A549 treated with CpdA at 1 μM for 4 hours (cell line): ENCODE measurements at places on chromosomes 6 and 20. TPM values are rescaled to one million over a fixed set of nuclear protein-coding genes. Genes with fewer than 3 reads are reported as not detected.

Gene OR2H1
- not detected in 5 replicates for total RNA-seq

Gene GPR31
- total RNA-seq = not detected in 5 replicates

Gene UBE2C
- total RNA-seq = 235 to 274 TPM (median 255 TPM) in 5 replicates

Gene CEP85L
- total RNA-seq = 1.1 to 1.7 TPM (median 1.6 TPM) in 5 replicates

Gene MYB
- 0.30 to 1.2 TPM (median 0.63 TPM) in 5 replicates for total RNA-seq

Gene DACT2
- total RNA-seq = 0.27 to 0.57 TPM (median 0.50 TPM) in 5 replicates

Gene EDN1
- 39.5 to 46.7 TPM (median 43.1 TPM) in 5 replicates for total RNA-seq

Gene MICA
- 27.2 to 29.6 TPM (median 28.7 TPM) in 5 replicates for total RNA-seq

Gene BMP6
- total RNA-seq = 12.4 to 19.8 TPM (median 17.9 TPM) in 5 replicates

Gene CRISP3
- total RNA-seq = not detected in 5 replicates

Gene KIF13A
- total RNA-seq = 20.1 to 25.2 TPM (median 22.7 TPM) in 5 replicates

Gene TCF21
- total RNA-seq = 0.03 to 0.07 TPM (median 0.06 TPM) in 4 of 5 replicates, not detected in the other

Gene IRAK1BP1
- 0.61 to 0.76 TPM (median 0.71 TPM) in 5 replicates for total RNA-seq

Gene CTAGE9
- not detected in 5 replicates for total RNA-seq

Gene FAXC
- 6.4 to 8.1 TPM (median 6.8 TPM) in 5 replicates for total RNA-seq

Gene PRR18
- total RNA-seq = 0.11 to 0.25 TPM (median 0.17 TPM) in 5 replicates

Gene NRSN1
- total RNA-seq = not detected in 5 replicates

Gene NMBR
- not detected in 5 replicates for total RNA-seq

Gene RPN2
- 258 to 278 TPM (median 272 TPM) in 5 replicates for total RNA-seq

Gene SYNDIG1
- total RNA-seq = 1.5 to 2.2 TPM (median 2.0 TPM) in 5 replicates

Gene GABRR1
- total RNA-seq = not detected in 5 replicates

Gene TMEM200A
- 0.03 to 0.07 TPM (median 0.07 TPM) in 4 of 5 replicates, not detected in the other for total RNA-seq
